ENCODE measurements at places on chromosomes 4 and X.

DNA sequence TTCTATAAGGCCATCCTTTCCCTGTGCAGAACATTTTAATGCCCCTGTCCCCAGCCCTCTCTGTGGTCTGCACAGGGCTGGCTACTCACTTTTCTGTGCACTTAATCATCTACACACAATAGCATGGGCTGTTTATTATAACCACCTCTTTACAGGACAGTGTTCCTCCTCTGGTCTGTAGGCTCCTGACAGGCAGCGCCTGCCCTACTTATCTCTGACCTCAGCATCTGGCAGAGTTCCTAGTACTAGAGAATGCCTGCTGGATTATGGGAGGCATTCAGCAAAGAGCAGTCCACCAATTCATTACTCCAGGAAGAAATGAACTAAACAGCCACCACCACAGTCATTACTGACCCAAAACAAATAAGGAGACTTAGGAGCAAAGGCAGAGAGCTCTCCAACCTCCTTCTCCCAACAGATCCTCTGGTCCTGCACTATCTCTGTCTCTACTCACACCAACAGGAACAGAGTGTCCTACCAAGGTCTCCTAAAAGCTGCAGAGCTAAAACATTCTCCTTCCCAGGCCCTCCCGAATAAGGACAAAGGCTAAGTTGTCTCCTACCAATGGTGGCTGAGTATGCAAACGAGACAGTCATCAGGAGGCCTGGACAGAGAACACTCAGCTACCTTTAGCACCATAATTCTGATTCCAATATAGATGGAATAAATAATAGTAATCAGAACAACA lies 279.2 kb downstream of the QDPR start:
- no peak for DNase-seq

DNA sequence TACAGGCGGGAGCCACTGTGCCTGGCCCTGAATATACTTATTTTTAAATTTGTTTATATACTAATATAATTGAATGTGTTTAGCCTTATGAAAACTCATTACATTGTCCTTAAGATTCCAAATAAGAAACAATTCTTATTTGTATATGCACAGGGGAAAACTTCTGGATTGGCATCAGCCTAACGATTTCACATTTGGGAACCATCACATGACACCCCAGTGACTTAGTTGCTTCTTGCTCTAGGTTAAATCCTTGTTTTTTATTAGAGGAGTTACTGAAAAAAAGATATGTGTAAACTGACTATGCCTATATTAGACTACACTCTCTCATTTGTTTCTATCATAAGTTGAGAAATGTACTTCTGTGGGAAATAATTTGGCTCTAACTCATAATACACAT lies 520.2 kb downstream of the SPRY1 start:
- no peak for DNase-seq

DNA sequence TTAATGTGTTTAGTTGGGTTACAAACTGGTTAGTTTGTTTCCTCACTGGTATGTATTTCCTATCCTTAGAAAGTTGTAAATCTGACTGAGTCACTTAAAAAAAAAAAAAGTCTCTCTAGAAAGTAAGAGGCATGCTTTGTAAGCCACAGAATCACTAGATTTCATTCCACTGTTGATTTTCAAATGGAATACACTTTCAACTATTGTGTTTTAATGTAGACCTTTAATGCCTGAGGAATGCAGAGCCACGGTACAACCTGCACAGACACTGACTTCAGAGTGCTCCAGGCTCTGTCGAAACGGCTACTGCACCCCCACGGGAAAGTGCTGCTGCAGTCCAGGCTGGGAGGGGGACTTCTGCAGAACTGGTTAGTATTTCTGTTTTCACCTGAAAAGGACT lies 88.6 kb downstream of the HHIP start:
- no peak for DNase-seq

- no peak for DNase-seq
These were observed 138.9 kb upstream of the INPP4B start for GRCh38 chr4:142984871-142985585.

DNA sequence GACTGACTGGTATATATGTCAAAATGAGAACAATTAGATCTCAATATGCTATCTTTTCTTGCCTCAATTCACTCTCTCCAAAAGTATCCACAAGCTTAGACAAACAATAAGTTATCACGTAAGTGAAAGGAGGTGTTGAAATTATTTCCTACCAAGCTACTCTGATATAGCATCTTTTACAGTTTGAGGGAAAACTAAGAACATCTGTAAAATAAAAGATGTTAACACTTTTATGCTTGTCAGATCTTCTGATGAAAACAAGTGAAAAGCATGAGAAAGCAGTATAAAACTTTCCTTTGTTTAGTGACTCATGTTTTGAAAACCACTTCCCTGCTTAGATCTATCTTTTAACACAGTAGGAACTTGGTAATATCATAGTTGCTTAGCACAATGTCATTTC lies 8.4 kb upstream of the MAB21L2 start:
- DNase-seq: no peak

DNA sequence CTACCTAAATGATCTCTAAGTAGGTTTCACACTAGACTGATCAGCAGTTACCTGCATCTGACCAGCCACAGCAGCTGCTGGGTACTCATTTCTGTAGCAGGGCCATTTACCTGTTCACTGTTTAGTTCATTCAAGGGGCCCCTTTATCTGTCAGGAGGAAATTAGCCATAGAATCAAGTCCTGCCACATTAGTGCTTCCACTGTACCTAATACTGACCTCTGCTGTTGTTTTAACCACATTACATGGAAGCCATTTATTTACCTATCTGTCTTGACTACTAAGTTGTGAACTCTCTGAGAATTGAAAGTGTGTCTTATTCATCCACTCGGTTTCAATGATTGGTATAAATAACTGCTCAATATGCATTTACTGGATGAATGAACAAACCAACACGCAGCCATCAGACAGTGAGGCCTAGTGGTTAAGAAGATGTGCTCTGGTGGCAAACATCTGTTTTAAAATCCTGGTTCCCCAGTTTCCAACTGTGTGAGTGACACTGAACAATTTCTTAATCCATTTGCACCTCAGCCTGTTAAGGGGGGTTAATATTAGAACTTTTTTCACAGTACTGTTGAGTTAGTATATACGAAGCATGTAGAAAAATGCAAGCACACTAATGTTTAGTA lies 30.0 kb upstream of the ANXA5 start:
- DNase-seq: no peak

DNA sequence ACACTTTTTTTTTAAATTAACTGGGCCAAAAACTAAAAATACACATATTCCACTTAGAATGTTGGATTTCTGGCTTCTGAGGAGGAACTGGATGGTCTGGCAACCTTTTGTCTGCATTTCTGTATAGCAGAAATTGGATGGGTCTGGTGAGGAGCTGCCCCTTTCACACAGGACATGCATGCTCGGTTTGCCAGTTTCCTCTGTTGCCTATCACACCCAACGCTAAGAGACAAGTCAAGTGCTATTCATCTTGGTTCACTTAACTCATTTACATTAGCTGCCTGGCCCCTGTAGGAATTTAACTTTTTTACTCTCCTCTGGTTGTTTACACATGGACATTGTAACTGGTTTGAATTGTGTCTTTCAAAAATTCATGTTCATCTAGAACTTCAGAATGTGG lies 195.7 kb downstream of the PACRGL start:
- no peak for DNase-seq

DNA sequence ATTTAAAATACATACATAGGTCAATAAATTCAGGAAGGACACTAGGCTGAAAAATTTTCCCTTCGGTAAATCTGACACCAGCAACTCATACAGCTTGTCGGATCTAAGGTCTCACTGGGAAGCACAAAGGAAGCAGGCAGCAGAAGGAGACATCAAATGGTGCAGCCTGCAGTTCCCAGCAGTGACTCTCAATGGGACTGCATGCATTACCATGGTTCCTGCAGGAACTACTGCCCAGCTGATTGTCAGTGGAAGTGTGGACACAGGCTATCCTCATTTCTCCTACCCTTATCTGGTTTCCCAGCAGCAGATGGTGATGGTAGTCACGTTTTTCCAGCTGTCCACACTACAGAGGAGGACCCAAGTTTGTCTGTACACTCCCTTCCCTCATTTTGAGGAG lies 113.3 kb downstream of the PPP1R2C start:
- no peak for DNase-seq

DNA sequence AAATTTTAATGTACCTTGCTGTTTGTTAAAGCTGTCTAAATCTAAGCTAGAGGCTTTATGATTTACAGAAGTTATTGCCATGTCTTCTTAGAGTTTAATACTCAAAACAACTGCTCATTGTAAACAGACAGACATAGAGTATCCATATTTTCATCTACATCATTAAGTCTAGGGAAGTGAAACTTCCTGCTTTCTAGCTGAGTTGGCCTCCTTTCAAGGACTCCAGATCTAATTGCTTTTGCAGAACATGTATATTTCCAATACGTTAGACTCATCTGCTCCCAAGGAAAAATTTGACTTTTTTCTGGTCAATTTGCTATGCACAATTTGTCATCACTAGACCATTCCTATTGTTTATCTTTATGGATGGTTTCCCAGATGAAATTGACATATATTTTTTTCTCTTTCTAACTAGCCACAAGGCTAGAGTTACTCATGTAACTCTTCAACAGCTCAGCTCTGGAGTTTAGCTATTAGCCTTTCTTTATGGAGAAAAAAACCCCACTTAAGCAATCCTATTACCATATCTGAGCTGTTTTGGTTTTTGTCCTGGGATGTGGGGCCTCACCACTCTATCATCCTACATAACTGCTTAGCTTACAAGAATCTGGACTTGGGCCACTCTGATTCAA lies 122.9 kb downstream of the PPA2 start:
- DNase-seq: no peak

DNA sequence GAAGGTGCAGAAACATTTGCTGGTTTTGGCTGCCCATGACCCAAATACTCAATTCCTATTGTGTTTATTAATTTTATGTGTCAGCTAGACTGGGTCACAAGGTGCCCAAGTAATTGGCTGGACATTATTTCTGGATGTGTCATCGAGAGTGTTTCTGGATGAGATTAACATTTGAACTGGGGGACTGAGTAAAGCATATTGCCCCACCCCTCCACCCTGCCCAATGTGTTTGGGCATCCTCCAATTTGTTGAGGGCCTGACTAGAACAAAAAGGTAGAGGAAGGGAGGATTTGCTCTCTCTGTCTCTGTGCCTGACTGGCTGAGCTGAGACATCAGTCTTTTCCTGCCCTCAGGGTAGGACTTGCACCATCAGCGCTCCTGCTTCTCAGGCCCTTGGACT lies 29.7 kb upstream of the LCORL start:
- DNase-seq: no peak

- DNase-seq: no peak
These were observed 67.3 kb downstream of the SPRY1 start for GRCh38 chr4:123463869-123464268.

DNA sequence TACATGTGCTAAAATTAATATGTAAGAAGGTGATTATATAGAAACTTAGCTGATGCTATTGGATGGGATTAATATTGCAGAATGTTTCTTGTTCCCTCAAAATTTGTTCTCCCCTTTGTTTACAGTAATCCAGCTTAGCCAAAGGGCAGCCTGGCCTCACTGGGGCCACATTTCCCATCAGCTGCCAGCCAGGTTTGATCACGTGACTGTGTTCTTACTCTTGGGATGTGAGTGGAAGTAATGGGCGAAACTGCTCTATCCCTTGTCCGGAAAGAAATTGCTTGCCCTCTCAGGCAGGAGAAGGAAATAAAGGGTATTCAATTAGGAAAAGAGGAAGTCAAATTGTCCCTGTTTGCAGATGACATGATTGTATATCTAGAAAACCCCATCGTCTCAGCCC lies 44.1 kb upstream of the FAT1 start:
- no peak for DNase-seq

GRCh38 chrX:100747090-100747489 lies 15.2 kb upstream of the SYTL4 start:
- DNase-seq: no peak

- no peak for DNase-seq
These were observed 75.8 kb upstream of the PSAPL1 start for GRCh38 chr4:7510538-7510937.

- DNase-seq: no peak
These were observed 77.8 kb downstream of the OR13H1 start for GRCh38 chrX:131621650-131622049.

- DNase-seq: no peak
These were observed 111.7 kb downstream of the HMX1 start for GRCh38 chr4:8759987-8760386.

DNA sequence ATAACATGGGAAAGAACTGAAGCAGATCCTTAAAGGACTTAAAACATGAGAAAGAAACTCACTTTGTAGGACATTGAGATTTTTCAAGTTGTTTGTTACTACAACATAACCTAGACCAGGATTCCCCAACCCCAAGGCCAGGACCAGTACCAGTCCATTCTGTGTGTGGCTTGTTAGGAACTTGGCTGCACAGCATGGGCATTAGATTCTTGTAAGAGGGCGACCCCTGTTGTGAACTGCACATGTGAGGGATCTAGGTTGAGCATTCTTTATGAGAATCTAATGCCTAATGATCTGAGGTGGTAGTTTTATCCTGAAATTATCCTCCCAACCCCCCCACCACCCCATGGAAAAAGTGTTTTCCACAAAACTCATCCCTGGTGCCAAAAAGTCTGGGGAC lies 566.1 kb downstream of the KCTD8 start:
- no peak for DNase-seq

DNA sequence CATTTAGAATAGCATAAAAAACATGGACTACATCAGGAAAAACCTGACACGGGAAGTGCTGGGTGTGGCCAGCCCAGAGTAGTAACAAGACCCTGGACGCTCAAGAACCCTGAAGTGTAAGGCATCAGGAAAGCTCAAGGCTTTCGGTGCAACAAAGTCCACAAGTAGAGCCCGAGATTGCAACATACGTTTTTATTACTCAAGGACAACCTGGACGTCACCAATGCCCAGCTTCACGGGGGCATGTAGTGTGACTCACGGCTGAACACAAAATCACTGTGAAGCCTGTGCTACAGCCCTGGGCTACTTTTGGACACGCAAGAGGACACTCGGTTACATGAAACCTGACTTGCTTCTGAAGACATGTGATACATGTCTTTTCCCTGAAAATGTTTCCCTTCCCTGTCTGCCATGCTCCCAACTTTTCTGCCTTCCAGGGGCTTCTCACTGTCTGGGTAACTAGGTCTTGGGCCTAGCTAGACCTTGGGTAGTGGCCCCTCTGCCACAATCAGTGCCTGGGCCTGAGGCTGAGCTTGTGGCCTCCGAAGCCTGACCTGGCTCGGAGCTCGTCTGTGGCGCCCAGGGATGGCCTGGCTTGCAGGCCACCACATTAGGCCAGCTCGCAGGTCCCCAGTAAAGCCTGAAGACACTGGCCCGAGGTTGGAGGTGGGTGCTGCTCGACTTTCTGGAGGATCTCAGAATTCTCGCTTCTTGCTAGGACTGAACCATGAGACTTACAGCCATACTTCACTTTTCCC lies 9.2 kb downstream of the IRAK1 start:
- DNase-seq: no peak

DNA sequence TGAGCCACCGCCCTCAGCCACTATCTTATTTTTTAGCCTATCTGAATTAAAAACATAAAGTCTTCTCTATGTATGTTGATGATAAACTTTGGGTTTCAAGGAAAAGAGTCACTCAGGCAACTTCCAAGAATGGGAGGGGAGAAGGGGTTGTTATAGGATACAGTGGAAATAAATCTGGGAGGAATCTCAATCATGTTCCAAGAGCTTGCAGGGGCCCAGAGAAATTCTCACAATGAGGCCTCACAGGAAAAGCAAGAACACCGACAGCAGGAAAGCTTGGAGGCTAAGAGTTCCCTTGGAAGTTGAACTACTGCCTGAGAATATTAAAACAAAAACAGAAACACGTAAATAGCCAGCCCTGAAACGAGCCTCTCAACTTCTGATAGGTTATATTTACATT lies 384.6 kb upstream of the IGFBP7 start:
- no peak for DNase-seq

GRCh38 chr4:40916880-40917279 lies 167.1 kb downstream of the NSUN7 start:
- DNase-seq: no peak

- no peak for DNase-seq
These were observed 380.1 kb downstream of the GASK1B start for GRCh38 chr4:157792716-157793115.
